ENCODE measurements at places on chromosomes 11 and 22.
A peak's percentile ranks its signal among the peaks of the same experiment; 100 is the strongest.

DNA sequence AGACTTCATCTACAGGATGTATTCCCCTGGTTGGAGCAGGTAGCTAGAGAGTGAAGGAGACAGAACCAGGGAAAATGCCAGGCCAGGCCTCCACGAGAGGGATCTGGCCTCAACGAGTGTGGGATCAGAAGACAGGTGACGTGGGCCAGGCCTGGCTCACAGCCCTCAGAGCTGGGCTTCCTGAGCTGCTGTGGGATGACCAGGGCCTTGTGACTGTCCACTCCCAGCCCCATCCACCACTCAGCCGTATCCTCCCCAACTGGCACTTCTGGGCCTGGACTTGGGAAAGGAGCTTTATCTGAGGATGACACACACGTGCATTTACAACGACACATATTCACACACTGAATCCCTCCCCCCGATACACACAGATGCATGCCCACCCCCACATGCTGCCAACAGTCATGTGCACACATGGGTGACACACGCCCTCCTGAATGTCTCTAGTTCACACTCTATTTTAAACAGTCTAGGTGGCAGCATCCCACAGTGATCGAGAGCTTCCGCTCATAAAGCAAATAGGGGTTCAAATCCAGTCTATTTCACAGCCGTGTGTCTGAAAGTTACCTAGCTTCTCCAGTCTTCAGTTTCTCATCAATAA, 93.1 kb downstream of the TP53I11 start:
- DNase-seq = no peak

DNA sequence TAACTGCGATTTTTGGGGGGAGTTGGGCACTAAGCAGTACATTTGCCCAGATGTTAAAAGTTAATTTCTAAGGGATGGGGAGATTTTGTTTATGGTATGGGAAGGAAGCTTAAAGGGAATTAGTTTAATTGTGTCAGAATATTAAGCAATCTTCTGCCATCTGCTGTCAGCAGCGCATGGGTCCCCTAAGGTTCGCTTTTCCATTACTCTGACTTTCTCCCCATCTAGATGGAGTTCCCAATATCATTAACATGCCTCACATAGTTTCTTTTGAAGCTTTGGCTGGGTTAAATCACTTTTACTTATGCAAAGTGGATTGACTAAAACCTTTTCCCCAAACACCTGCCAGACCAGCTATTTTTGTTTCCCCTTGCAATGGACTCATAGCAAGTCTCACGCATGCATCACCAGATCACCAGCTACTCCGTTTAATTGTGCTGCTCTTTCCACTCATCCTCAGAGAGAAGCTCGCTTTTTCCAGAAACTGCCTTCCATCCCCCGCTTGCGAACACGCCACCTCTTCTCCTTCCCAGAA, 172.7 kb downstream of the FAT3 start:
- no peak for DNase-seq

GRCh38 chr11:87775036-87775435, 400.2 kb downstream of the RAB38 start:
- peak; percentile 35 for DNase-seq

GRCh38 chr22:24379536-24379935, 47.9 kb upstream of the ADORA2A start:
- DNase-seq = peak; percentile 6

- DNase-seq = no peak
Observed at GRCh38 chr11:33387996-33388395, 130.8 kb downstream of the HIPK3 start.

DNA sequence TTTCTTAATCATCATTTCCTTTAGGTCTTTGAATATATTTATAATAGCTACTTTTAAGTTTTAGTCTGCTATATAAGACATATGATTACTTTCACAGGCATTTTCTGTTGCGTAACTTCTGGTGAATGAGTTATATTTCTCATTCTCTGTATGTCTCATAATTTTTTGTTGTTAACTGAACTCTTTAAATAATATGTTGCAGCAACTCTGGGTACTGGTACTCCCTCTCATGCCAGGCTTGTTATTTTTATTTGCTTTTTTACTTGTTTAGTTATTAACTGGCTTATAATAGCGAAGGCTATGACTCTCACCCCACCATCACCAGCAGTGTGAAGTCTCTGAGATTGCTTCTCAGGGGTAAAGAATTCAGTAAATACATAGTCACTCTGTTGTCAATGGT, 524.2 kb upstream of the CHORDC1 start:
- DNase-seq = no peak

- DNase-seq = no peak
Observed at GRCh38 chr22:36881504-36882245, 20.9 kb downstream of the NCF4 start.

Data from NCI-H2171 treated with DMSO at 0.1 percent for 48 hours (cell line).